ENCODE measurements at places on chromosomes 3 and 15. TPM values are rescaled to one million over a fixed set of nuclear protein-coding genes. Genes with fewer than 3 reads are reported as not detected.

The AGBL1 gene
- polyA plus RNA-seq: not detected

The VPS8 gene
- 6.8 TPM for polyA plus RNA-seq

The ERICH6 gene
- not detected for polyA plus RNA-seq

The PPIP5K1 gene
- polyA plus RNA-seq: 7.5 TPM

The FANCI gene
- polyA plus RNA-seq: 31.1 TPM

The MORC1 gene
- not detected for polyA plus RNA-seq

The PLA2G4F gene
- 0.91 TPM for polyA plus RNA-seq

The SHISA5 gene
- 280 TPM for polyA plus RNA-seq

Data from foreskin keratinocyte (primary cell).